ENCODE measurements at places on chromosomes 7 and 10. TPM values are rescaled to one million over a fixed set of nuclear protein-coding genes. Genes with fewer than 3 reads are reported as not detected.

DNA sequence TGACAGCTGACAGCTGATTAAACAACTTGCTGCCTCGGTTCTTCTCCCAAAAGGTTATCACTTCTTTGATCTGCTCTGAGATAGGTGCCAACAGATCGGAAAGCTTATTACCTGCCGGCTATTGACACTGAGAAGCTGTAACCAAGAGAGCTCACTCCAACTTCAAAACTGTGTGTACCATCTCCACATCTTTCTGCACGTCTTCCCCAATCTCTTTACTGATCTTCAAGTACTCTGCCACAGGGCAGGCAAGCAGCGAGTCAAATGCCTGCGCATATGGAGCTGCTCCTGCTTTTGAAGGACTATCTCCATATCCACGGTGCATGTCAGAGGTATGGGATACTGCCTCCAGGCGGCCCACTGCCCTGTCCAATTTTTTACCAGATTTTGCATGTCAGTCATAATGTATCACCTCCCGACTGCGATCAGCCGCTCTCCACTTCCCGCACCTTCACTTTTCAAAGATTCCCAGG lies 352 bp upstream of the ZNF485 start:
- DNase-seq = no peak

DNA sequence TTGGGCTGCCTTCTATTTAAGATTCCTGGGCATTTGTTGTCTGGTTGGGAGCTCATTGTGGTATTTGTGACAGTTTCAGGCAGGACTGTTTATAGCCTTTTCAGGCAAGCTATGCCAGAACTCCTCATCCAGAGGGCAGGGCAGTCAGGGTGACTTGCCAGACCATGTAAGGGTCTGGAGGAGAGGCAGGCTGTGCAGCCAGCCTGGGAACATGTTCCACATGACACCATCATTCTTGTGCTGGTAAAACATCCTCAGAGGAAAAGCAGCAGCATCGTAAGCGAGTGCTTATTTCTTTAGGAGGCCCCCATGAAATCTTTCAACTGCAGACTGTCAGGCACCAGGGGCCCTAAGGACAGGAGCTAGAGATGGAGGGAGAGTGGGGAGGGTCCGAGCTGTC lies 44.0 kb upstream of the SORBS1 start:
- no peak for DNase-seq

DNA sequence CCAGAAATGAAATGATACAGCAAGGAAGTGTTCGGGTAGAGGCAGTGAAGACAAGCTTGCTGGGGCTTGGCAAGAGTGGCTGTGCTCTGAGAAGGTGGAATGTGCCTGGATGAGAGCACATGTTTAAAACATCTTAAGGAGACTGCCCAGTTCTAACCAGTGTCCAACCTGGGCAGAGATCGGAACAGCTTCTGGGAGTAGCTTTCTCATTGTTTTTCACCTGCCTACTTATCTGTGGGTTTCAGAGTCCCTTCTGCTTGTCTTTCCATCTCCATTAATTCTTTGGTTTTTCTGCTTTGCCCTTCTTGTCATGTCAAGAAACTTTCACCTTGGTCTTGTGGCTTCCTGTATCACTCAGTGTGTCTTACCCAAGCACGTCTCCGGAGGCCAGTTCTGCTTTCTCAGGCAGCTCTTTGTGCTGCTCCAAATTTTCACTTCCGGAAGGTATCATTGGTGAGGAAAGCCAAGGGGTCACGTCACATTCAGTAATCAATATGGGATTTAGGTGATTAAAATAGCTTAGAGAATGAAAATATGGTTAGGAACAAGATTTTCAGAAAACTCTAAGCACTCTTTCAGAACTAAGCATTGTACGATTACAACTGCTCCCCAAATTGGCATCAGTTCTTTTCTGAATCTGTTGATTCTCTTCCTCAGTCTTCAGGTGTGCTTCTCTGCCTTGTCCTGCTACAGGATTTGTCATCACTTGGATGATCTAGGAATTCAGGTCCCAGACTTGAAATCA lies 5.5 kb upstream of the LAMB4 start:
- DNase-seq = no peak

- DNase-seq = no peak
Observed at GRCh38 chr10:34661580-34661979, 153.5 kb downstream of the PARD3 start.

DNA sequence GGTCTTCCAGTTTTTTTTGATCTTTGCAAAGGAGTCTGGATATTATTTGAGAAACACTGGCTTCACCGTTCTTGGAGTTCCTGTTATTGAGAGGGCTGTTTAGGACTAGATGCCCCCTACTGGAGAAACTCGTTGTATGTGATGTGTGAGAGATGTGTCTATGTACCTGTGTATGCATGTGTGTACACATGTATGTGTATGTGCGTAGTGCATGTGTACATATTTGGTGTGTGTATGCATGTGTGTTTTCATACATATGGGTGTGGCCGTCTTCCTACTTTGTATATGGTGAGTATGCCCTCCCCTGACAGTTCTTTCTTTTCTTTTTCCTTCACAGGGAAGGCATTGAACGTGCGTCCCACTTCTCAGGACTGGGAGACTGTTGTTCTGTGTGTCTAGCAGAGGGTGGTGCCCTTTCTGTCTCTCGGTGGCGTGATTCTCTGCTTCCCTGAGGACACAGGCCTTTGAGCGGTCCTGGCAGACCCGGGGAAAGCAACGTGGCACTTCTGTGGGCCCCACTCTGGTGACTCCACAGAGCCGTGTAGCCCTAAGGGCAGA lies 3.0 kb upstream of the CALHM3 start:
- DNase-seq = no peak

GRCh38 chr10:44317856-44318255 lies 67.0 kb downstream of the CXCL12 start:
- no peak for DNase-seq

Gene PIK3CG
- 0.11 TPM for total RNA-seq

Measured in WTC11 (cell line).